ENCODE measurements at places on chromosomes 6 and 20.

DNA sequence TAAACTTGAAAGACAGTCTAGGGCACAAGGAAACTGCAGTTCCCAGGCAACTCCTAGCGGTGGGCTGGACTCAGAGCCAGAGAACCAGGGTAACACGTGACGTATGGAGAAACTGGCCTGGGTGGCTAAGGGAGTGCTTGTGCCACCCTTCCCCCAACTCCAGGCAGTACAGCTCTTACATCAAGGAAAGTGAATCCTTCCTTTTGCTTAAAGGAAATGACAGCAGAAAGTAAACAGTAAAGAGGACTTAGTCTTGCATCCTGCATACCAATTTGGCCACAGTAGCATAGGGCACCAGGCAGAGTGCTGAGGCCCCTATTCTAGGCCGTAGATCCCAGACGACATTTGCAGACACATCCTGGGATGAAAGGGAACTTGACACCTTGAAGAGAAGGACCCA is 322.8 kb downstream of the CD109 start:
- no peak for DNase-seq

DNA sequence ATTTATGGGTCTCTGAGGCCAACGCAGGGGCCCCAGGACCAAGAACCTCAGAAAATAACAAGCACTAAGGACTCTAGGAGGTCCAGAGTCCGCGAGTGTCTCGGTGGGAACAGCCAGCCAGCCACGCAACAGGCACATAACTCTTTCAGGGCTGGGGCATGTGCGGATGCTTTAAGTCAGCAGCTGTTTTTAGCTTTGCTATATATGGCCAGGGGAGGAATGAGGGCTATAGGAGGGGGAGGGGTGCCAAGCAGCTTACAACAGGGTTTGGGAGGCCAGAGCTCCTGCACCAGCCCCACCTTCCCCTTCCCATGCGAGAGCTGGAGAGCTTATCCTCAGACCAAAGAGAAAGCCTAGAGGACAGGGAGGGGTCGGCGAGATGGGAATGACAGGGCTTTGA is 6.2 kb downstream of the JPH2 start:
- DNase-seq, result no peak

DNA sequence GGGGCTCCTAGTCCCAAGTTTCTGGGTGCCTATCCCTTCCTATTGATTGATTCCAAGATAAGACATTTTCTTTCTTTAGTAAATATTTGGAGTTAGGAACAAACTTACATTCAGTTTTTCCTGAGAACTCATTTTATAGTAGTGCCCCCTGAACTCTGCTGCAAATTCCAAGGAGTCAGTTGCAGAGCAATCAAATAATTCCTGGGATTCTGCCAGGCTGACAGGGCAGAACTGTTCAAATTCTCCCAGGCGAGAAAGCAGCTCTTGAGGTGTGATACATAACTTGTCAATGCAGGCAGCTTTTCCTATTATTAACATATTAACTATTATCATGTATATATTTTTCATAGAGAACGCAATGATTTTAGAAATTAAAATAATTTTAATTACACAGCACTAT is 15.9 kb upstream of the ZBTB24 start:
- no peak for DNase-seq

DNA sequence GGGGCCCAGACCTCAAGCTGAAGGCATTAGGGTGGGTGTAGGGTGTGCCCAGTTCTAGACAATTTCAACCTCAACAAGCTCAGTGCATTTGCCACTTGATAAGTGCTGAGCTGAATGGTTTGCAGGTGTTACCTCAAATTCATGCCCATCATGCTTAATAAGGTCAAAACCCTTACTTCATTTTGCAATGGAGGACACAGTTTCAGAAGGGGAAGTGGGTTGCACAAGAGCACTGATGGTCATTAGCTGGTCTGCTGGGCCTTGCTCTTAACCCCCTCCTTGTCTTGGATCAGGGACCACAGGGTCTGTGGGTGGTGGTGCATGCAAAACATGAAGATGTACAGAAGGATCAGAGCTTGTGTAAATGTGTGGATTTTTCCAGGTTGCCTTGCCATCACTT is 71.0 kb upstream of the SIRPA start:
- no peak for DNase-seq

- DNase-seq, result no peak
Observed at GRCh38 chr20:31662372-31662854, 24.7 kb downstream of the COX4I2 start.

- no peak for DNase-seq
Observed at GRCh38 chr20:45432294-45432693, 16.4 kb downstream of the PIGT start.

- no peak for DNase-seq
Observed at GRCh38 chr6:147618927-147619326, 110.4 kb downstream of the SAMD5 start.

- DNase-seq, result no peak
Observed at GRCh38 chr6:62980093-62980492, 231.2 kb upstream of the FKBP1C start.

DNA sequence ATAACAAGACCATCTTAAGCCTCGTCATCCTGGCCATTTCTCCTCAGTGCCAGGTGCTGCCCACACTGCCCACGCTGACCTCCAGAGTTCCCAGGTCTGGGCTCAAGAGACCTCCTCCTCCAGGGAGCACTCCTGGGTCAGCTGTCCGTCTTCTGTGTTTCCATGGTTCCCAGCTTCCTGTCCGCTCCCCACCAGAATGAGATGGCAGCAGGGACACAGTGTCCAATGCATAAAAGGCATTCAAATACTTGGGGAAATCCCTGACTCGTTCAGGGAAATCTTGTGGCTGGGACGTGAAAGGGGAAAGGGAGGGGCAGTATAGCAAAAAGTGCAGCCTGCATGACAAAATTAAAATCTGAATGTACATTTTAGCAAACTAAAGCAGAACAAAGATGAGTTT is 54.3 kb downstream of the SLC23A2 start:
- DNase-seq, result no peak

DNA sequence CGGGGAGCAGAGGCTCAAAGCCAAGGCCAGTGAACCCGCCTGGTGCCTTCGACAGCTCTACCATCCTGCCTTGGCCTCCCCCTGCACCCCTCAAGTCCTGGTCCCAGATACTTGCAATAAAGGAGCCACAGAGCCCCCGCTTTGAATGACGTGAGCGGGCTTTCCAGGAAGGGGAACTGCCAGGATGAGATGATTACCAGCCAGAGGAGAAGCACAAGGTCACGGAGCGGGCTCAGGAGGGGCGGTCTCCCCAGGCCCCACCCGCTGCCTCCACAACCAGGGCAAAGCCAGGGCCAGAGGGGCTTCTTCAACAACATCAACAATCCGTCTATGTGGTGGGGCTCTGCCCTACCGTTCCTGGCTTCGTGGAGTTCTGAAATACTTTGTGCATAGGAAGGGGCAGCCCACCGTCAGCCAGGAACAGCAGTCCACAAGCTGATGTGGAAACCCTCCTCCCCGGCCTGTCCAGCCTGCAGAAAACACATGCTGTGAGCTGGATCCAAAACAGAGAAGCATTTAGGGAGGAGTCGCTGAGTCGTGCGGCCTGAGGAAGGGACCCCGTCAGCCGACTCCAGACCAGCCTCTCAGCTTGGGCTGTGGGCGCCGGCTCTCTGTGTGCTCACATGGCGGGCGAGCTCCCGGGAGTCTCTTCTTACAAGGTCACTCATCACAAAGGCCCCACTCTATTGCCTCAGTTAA is 392.5 kb downstream of the CDH4 start:
- DNase-seq, result no peak

DNA sequence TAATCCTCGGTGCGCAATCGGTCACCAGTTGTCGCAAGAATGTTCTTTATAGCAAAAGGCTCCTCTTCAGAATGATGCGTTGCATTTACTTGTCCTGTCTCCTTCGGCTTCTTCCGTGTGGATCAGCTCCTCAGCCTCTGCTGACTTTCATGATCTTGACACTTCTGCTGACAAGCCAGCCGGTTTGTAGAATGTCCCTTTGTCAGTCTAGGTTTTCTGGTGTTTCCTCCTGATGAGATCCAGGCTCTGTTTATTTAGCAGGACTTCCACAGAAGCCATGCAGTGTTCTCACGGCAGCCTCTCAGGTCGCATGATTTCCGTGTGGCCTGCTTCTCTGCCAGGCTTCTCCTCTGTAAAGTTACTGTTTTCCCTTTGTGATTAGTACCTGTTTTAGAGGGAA is 66.9 kb downstream of the STX11 start:
- no peak for DNase-seq

- no peak for DNase-seq
Observed at GRCh38 chr6:118712969-118713368, 61.6 kb upstream of the CEP85L start.

GRCh38 chr6:19723545-19723944 is 113.6 kb upstream of the ID4 start:
- no peak for DNase-seq

GRCh38 chr6:5771759-5772390 is 234.8 kb downstream of the NRN1 start:
- no peak for DNase-seq

- DNase-seq, result no peak
Observed at GRCh38 chr20:49381558-49382493, 100.6 kb downstream of the KCNB1 start.

- no peak for DNase-seq
Observed at GRCh38 chr20:51011479-51011878, 11.4 kb downstream of the KCNG1 start.

DNA sequence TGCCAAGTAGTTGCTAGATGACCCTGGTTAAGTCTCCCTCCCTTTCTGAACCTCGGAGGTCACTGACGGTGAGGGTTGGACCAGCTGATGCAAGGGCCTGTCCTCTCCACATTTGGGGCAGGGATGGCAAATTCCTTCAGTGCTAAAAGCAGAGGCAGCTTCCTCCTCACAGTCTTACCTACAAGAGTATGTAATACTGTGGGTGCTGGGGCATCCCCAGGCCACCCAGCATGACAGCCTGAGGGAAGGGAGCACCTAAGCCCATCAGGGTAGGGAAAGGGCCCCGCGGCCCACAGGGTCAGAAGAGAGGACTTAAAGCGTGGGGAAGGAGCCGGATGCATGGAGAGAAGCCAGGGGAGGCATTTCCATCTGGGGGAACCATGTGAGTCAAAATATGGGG is 38.0 kb downstream of the TGM3 start:
- no peak for DNase-seq

DNA sequence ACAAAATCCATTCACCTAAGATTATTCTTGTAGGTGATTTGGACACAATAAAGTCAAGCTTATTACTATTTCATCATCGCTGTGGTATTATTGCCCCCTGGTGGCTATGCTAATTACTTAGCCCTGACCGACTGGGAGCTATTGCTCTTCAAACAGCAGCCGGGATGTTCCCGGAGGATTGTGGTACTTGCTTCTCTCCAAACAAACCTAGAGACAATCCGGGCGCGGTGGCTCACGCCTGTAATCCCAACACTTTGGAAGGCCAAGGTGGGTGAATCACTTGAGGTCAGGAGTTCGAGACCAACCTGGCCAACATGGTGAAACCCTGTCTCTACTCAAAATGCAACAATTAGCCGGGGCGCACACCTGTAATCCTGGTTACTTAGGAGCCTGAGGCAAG is 15.4 kb upstream of the STMND1 start:
- DNase-seq, result peak; percentile 3

- DNase-seq, result no peak
Observed at GRCh38 chr6:117188627-117189201, 76.6 kb upstream of the VGLL2 start.

DNA sequence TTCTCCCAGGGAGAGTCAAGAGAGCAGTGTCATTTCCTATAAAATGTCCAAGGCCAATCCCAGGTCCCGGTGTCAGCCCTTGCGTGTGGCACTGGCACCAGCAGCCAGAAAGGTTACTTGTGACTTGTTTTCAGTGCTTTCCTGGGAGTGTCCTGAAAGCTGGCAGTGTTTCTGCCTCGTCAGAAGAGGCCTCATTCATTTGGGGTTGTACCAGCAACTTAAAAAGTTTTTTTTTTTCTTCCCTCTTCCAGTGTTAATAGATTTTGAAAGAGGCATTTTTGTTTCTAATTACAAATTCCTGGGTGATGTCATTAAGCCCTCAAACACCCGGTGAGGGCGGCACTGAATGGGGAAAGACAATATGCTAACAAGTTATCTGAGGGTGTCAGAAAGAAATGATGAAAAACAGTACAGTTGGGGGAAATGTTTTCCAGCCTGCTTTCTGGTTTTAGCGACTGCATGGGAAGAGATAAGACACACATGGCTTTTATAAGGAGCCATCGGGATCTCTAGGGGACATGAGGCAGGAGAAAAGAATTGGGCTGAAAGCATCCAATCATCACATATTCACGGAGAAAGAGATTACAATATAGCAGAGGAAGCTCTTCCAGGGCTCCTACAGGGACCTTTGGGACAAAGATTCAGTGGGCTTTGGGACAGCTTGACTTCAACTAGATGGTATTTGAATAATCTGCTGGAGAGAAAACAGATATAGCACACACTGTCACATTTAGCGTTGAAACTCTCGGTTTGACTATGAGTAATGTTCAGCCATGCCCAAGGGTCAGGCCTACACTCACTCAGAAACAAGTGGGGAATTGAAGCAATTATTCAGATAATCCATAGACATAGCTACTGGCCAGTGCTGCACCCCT is 153.0 kb downstream of the BCAS1 start:
- DNase-seq, result no peak

DNA sequence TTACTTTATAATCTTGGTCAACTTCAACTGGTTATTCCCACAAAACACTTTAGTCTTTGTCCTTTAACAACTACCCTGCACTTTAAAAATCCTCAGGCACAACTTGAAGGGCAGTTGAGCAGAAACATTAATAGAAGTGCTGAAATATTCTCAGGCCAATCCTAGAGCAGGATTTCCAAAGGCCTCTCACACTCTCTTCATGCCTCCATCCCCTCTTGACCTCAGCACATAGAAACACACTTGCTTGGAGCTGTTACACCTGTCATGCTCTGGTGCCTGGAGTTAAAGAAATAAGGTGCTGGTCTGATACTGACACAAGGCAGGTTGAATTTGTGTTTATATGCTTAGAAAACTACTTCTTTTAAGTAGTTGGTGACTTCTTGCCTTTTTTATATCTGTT is 618.8 kb upstream of the POU3F2 start:
- DNase-seq, result no peak

GRCh38 chr20:4102381-4102780 is 87.0 kb upstream of the RNF24 start:
- DNase-seq, result no peak

DNA sequence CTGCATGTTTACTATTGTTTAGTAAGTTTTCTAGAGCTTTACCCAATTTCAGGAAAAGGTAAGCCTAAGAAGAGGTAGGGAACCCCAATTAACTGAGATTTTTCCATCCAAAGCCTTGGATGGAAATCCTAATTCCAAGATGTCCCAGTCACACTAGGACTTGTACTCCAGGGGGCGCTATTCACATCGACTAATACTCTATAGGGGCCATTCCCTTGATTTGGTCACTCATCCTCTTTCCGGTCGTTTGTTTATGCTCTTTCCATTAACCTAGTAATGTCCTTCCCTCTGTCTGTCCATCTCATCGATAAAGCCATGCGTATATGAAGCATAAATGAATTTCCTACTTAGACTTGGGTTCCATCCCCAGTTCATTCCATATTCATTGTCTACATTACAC is 80.8 kb upstream of the FUCA2 start:
- no peak for DNase-seq

DNA sequence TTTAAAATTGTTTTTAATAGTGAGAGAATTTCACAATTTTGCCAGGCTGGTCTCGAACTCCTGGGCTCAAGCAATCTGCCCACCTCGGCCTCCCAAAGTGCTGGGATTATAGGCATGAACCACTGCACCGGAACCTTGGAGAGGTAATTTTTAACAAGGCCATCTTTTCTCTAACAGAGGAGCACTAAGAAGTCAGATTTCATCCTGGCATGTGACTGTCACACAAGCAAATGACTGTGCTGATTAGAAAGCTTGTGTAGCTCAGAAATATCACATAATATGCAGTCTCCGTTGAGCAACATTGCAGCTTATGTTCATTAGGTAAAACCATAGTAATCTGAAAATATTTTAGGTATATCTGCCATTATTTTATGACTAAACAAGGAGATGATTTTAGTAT is 156.0 kb downstream of the CCDC170 start:
- no peak for DNase-seq
